ENCODE measurements at places on chromosomes 1 and 21.

- no peak for DNase-seq
Observed at GRCh38 chr21:14072761-14073535, 137.8 kb downstream of the LIPI start.

DNA sequence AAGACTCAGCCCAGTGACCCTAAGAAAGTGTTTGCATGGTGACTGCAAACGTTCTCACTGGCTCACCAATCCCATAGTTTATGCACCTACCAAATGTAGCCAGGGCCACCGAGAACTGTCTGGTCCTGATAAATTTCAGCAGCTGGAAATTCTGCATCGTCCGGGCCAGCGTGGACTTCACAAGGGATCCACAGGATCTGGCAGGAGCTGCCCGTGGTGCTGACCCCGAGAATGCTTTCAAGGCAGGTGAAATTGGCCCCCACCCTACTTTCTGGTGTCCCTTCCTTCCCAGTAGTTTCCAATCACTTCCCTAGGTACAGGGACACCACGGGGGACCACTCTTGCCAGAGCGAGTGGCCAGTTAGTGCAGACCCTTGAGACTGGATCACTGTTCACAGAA, 26.2 kb downstream of the UBASH3A start:
- no peak for DNase-seq

GRCh38 chr21:41086569-41086968, 81.4 kb upstream of the BACE2 start:
- DNase-seq = no peak

DNA sequence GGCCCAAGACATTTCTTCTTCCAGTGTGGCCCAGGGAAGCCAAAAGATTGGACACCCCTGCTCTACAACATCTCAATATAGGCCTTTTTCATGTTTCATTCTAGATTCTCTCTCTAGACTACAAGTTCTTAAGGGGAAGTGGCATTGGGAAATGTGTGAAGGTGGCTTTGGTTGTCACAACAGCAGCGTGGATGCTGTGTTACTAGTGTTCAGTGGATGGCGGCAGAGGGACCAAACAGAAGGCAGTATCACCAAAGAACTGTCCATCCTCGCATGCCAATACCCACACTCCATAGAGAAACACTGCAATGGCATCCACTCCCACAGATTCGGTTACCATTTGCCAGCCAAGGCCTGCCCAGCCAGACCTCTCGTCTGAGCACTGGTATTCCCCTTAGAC, 24.3 kb upstream of the IFNAR2 start:
- DNase-seq = no peak

- no peak for DNase-seq
Observed at GRCh38 chr21:45392573-45392971, 12.4 kb upstream of the COL18A1 start.

DNA sequence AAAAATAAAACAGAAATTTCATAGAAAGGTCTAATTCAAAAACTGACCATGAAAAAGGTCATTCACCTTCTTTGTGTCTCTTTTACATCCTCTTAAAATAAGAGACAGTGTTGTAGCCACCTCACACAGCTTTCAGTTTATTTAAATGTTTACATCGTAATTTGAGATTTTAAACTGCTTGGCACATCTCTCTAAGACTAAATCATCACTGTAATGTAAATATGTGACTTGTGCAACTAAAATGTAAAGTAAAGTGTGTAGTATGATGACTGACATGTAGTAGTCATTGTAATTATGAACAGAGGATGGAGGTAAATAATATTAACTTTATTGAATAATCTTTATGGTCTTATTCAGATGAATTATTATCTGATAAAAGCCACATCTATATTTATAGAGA, 283.9 kb downstream of the KCNT2 start:
- DNase-seq = no peak

DNA sequence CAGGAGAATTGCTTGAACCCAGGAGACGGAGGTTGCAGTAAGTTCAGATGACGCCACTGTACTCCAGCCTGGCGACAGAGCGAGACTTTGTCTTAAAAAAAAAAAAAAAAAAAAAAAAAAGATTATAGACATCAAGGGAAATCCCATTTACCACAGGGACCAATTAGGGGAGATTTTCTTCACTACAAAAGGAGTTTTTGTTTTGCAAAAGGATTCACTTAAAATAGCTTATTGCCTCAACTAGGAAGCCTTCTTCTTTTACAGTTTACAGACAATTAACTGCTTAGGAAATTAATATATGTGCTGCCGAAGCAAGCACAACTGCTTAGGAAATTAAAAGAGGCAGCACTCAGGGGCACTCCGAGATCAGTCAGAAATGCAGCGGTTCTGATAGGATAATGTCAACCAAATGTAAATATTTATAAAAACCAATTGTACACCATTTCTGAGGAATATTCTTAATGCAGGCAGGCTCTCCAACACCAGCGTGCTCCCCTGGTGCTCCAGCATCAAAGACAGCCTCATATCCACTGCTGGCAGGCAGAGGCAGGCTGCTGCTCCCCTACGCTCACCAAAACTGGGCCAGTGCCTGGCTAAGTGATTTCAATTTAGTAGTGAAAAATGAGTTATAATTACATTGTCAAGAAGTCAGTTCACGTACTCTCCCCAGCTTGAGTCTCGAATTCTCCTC, 107.9 kb upstream of the RAB4A start:
- no peak for DNase-seq

DNA sequence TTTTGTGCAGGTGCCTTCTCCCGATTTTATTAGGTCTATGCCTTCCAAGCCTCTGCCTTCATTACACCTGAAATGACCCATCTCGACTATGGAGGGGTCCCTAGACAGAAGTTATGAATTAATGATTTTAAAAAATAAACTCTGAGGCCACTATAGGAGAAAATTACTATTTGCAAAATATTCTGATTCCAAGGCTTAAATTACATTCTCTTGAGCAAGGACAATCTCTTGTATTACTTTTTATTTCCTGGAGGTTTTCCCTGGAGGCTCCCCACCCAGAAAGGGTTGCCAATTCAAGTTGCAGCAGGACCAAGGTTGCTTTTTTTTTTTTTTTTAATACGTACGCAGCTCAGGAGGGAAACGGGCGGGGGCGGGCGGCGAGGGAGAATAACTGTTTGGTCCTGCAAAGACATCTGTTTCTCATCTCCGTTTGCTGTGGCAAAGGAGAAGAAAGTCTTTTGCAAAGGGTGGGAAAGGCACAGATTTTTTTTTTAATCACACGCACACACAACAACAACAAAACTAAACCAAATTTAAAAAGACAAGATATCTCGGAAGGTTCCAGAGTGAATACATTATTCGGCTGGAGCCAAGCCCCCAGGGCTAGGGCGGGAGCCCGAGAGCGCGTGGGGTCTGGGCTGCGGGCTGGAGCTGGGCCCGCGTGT, 618 bp upstream of the SERTAD4 start:
- no peak for DNase-seq

- DNase-seq = no peak
Observed at GRCh38 chr21:32237021-32237420, 41.8 kb downstream of the MIS18A start.

DNA sequence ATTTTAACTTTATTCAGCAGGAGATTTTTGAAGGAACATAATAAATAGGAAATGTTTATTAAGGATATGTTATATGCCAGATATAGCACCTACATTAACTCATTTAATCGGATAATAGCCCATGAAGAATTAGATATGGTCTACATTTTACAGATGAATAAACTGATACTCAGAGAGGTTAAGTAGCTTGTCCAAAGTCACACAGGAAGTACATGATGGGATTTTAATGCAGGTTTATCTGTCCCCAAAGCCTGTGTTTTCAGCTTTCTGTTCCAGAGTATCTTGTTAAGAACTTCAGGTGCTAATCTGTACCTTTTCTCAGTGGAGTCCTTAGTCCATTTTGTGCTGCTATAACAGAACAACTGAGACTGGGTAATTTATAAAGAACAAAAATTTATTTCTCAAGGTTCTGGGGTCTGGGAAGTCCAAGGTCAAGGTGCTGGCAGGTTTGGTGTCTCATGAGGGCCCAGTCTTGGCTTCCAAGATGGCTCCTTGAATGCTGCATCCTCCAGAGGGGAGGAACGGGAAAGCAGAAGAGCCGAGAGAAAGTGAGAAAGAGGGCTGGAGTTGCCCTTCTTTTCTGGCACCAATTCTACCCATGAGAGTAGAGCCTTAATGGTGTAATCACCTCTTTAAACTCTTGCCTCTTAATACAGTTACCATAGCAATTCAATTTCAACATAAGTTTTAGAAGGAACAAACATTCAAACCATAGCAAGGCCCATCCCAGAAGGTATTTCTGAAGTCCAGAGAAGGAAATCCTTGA, 17.3 kb downstream of the C1orf21 start:
- no peak for DNase-seq

DNA sequence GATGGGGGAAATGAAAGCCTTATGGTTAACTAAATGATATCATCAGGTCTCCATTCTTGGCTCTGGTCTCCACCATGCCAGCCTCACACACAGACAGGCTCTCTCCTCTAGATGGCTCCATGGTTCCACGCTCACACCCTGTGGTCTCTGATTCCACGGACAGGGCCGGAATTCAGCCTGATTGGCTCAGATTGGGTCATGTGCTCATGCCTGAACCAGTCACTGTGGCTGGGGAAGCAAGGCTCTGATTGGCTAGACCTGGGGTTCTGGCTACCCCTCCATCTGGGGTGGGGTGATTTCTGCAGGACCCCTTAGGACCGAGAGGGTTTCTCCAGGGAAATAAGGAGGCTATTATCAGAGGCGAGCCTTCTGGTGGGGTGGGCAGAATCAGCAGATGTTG, 277.0 kb downstream of the PTPRU start:
- no peak for DNase-seq

DNA sequence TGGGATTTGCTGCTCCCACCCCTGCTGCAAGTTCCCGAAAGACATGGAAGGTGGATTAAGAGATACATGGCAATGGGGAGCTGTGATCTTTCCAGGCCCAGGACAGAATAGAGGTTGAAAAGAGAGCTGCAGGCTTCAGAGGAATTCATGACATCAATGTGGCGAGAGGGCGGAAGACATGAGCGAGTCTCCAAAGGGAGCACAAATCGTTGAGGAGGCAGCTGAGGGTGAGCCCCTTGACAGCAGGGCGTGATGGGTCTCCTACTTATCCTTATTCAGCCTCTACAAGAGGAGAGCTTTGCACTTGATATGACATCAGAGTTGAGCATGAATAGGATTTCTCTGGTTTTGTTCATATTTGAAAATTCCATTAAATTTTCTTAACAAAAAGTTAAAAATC, 45.5 kb upstream of the TACSTD2 start:
- DNase-seq = no peak

DNA sequence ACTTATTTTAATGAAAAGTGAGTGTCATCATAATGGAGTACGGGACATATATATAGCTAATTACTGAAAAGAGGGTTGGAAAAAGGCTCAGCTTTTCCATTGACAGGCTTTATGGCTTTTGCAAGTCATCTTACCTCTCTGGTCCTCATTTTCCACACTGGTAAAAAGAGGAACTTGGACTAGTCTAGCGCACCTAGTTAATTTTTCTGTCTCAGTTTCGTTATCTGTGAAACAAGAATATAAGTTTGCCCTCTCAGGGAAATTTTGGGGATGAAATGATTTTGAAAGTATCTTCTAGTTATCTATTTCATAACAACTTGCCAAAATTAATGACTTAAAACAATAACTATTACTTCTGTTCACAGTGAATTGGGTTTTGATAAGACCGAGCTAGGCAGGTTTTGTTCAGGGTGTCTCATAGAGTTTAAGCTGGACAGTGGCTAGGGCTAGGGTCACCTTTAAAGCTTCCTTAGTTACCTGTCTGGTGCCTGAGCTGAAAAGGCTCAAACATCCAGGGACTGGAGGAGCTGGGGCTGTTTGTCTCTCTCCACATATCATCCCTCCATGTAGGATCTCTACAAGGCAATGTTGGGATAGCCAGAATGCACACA, 91.7 kb downstream of the TYW3 start:
- no peak for DNase-seq

GRCh38 chr21:39088831-39089380, 94.3 kb downstream of the PSMG1 start:
- DNase-seq = no peak

GRCh38 chr1:65278376-65279069, 30.8 kb upstream of the DNAJC6 start:
- DNase-seq = no peak

DNA sequence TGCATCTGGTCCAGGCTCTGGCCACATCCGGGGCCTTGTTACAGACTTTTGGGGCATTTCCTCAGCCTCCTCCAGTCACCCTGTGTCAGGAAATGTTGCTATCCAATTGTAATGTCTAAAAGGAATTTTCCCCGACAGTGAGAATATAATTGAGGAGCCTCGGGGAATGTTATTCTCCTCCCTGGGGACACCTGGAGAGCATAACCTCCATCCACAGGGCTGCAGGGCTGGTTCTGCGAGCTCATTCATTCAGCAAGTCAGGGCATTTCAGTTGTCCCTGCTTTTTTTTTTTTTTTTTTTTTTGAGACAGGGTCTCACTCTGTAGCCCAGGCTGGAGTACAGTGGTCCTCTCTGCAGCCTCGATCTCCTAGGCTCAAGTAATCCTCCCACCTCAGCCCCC, 72.6 kb downstream of the MDM4 start:
- DNase-seq = no peak

Data from stimulated activated CD4-positive, alpha-beta T cell treated with anti-CD3 and anti-CD28 coated beads, Interleukin-15, amount 100 ng/mL, for 1 hour (primary cell).